ENCODE measurements at places on chromosomes 16 and 17.

GRCh38 chr16:69217433-69217832 lies 30.5 kb downstream of the SNTB2 start:
- no peak for DNase-seq

GRCh38 chr17:12472252-12473173 lies 193.2 kb upstream of the MYOCD start:
- no peak for DNase-seq

DNA sequence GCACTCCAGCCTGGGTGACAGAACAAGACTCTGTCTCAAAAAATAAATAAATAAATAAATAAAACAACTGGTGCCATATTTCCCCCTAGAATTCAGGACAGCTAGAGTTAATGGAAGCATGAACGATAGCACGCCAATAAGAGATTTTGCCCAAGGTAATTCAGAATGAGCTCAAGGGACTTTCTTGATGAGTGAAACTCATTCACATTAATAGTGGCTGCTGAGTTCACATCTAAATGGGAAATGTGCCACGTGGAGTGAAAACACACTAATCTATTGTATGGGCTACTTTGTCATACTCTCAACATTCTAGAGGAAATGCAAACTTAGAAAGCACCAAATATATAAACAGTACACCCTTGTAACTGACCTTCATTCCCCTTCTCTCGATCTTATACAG lies 47.4 kb upstream of the PSMD7 start:
- no peak for DNase-seq

DNA sequence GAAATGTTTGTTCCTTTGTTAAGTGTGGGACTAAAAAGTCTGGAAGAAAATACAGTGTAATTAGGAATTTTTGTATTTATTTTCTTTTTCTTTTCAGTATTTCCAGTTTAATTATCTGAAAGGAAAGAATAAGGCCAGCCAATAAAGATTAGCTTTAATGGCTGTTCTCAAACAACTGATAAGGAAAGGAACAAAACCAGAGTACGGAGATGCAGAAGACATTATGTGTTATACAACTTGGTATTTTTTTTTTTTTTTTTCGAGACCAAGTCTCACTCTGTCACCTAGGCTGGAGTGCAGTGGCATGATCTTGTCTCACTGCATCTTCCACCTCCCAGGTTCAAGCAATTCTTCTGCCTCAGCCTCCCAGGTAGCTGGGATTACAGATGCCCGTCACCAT lies 47.5 kb downstream of the SNTB2 start:
- DNase-seq = no peak

DNA sequence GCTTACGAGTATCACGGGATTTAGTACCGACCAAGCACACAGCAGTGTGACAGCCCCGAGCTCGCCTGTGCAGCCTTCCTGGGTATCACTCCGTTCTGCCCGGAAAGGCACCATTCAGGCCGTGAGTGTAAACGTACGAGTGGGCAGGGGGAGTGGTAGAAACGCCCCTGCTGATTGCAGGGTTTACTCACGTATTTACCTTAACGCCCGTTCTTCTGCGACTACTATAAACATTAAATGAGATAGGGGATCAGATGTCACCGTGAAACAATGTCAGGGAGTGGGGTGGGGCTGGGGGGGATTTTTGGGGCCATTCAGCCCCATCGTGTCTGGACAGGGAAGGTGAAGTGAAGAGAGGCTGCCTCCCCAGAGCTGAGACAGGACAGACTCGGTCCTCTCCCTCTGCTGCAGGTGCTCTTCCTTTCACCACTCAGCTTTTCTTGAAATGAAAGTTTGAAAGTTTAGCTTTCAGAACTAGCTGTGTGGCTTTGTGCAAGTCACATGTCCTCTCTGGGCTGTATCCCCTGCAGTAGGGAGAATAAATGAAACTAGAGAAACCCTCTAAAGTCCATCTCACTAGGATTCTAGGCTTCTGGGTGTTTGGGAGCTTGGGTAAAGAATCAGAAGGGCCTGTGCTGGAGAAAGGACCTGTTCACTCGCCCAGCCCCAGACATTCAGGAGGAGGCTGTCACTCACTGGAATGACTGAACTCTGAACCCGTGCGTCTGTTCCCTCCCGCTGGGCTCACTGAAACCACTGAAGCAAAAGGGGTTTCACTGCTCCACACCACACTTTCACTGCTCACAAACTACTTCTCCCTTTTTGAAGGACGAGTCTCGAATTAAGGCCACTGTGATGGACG lies 66.7 kb downstream of the RPA1 start:
- no peak for DNase-seq

GRCh38 chr16:50476486-50477255 lies 71.5 kb upstream of the NKD1 start:
- DNase-seq = no peak

DNA sequence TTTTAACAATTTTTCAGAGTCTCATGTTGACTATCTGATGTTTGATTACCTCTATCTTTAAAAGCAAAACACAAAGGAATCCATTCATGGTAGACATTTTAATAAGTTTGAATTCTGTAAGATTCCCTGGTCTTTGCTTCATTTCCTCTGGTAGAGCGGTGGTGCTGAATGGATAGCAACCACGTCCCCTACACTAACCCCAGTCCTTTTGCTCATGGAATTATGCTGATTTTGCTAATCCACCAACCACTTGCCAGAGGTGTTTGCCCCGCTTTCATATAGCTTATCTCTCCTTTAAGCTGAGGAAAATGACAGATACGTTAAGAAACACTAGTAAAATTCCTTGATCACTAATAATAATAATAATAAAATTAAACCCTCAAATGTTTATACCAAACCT lies 9.5 kb downstream of the KCNJ16 start:
- DNase-seq = no peak

All from left renal cortex interstitium (tissue), 4 donors.